ENCODE measurements at places on chromosomes 2 and 18.

DNA sequence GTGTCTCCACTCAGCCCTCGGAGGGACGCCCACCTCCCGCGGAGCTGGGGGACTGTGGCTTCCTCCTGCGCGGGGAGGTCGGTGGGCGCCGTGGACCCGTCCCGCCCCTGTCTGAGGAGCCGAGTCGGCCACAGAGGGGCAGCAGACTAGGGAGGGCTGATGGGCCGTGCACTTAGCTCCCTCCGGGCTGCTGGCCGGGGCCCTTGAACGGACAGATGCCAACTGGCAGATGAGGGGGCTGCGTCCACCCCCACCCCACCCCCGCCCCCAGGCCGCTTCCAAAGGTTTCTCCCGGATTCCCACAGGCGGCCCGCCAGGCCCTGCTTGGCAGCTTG lies 10.4 kb upstream of the UBE2F start:
- DNase-seq: no peak

- DNase-seq: no peak
Measured at GRCh38 chr2:221197225-221197856, 374.8 kb downstream of the EPHA4 start.

DNA sequence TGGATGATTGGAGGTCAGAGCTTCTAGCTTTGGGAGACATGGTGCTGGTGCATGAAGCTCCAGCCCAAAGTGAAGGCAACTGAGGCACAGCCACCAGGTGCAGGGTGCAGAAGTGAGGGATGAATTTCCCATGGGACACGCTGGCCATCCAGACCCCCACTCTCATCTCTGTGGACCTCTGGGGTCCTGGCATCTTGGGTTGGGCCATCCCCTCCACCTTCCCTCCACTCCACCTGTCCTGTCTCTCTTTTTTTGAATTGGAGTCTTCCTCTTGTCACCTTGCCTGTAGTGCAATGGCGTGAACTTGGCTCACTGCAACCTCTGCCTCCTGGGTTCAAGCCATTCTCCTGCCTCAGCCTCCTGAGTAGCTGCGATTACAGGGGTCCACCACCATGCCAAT lies 3.4 kb downstream of the NGEF start:
- no peak for DNase-seq

DNA sequence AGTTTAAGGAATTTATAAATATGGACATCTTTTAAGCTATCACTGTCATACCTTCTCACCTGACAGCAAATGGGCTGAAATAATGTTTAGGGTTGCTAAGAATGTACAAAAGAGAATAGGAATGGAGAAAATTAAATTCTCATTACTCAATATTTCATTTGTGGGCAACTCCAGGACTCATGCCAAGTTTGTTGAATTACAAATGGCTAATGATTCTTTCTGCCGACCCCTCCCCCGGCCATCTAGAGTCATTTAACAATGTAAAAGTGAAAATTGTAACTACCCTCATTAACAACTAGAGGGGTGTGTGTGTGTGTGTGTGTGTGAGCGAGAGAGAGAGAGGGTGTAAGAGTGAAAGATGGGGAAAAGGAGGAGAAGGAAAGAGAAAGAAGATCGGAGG lies 708.5 kb upstream of the FAM98A start:
- no peak for DNase-seq

DNA sequence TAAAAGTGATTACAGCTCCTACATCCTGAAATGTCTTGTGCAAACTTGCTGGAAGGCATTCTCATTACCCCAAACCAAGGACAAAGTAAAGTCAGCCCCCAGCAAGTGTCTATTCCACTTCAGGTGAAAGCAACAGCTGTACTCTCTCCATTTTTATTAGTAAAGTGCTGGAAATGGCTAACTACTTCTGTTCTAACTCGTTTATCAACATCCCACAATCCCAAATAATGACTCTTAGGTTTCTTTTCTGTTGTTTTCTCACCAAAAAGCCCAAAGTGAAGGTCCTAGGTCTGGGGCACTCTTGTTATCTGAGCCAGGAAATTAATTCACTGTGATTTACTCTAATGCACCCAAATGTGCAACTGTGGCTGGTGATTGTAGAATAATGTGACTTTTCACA lies 105.7 kb downstream of the LRRC30 start:
- no peak for DNase-seq

GRCh38 chr2:144886862-144887261 lies 366.9 kb upstream of the ZEB2 start:
- DNase-seq: no peak

GRCh38 chr2:168529054-168529833 lies 73.2 kb downstream of the CERS6 start:
- DNase-seq: peak; percentile 59

GRCh38 chr2:108554528-108554927 lies 20.3 kb downstream of the LIMS1 start:
- no peak for DNase-seq
